ENCODE measurements at places on chromosomes 7 and 10.

- DNase-seq = no peak
Observed at GRCh38 chr7:13107291-13107690, 419.9 kb downstream of the ARL4A start.

DNA sequence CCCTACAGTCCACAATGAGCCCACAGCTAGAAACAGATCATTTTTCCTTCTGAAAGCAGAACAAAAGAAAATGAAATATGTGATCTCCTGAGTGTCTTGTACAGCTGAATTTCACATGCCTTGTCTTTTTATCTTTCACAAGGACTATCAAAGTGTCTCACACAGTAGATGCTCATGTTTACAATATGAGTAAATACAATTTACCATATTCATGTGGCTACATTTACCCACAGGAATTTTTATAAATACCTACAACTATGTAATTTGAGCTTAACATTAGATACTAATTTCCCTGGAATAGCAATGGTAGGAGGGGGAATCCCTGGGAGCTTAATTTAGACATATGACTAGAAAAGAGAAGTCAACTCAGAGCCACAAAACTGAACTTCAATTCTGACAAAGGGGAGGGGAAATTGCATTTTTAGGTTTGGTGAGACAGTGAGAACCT, 186.2 kb downstream of the MACC1 start:
- no peak for DNase-seq

DNA sequence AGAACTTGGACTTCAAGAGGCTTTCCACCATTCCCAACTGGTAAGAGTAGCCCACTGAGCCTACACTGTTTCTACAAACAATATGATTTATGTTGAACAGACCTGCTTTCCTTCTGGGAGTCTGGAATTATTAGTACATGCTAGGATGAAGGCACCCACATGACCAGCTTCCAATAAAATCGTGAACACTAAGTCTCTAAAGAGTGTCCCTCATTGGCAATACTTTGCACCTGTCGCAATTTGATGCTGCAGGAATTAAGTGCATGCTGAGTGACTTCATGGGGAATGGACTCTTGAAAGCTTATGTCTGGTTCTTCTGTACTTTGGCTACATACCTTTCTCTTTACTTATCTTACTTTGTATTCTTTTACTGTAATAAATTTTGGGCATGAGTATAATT, 305.2 kb upstream of the GHITM start:
- no peak for DNase-seq

DNA sequence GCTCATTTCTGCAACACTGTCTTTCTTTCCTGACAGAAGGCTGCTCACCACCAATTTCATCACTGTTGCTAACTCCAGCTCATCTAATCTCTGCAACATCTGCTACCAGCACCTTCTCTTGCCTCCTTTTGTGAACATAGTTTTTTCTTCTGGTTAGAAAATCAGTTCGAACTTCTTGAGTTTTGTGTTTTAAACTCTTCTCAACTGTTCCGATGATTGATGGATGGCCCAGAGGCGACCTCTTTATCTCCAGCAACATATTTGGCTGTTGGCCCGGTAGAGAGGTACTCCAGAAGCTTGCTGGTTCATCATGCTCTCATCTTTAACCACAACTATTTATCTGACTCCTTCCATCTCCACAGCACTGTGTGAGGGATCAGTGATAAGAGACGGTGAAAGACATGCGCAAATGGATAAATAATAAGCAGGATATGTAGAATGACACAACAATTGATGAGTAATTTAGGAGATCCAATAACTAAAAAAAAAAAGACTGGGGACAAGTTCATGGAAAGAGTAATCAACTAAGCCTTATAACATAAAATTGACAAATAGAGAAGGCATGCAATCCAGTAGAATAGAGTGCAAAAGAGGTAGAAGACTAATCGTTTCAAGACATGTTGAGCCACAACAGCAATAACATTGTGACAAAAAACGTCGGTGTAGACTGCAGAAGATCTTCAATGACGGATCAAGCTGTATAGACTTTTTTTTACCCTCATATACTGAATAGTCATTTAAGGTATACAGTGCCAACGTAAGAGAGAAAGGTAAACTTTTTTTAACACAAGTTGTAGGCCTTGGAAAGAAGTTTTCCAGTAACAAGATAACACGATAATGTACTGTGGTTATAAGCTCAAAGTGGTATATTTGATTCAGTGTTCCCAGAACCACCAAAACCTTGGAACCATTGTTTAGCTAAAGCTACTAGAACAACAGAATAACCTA, 152.2 kb downstream of the CRPPA start:
- DNase-seq = peak; percentile 72

GRCh38 chr7:104206841-104207240, 972 bp downstream of the ORC5 start:
- DNase-seq = no peak

GRCh38 chr10:79356104-79356503, 8.8 kb downstream of the PPIF start:
- peak; percentile 77 for DNase-seq

DNA sequence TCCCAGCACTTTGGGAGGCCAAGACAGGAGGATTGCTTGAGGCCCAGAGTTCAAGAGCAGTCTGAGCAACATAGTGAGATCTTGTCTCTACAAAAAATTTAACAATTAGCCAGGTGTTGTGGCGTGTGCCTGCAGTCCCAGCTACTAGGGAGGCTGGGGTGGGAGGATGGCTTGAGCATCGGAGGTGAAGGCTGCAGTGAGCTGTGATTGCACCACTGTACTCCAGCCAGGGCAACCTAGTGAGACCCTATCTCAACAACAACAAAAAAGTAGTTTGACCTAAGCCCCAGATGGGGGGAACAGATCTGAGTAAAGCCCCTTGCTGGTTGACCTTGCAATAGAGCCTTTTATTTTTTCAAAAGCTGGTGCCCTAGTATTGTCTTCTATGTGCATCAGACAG, 15.6 kb upstream of the CCSER2 start:
- DNase-seq = no peak

GRCh38 chr7:2402687-2403013, 761 bp upstream of the CHST12 start:
- DNase-seq = no peak

DNA sequence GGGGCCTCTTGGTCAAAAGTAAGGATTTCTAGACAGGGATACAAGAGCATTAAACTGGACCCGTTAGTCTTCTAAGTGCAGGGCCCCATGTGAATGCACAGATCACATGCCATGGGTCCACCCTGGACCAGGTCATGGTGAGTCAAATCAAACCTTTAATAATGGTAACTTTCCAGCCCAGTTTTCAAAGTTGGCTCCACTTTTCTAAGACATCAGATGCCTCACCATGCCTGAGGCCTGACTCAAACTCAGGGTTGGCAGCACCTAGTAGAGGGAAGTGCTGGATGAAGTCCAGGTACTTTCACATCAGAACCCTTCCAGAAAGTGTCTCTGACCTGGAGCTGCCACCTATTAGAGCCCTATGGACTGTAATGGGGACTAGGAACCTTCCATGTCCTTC, 9.7 kb upstream of the SMIM30 start:
- no peak for DNase-seq

- no peak for DNase-seq
Observed at GRCh38 chr7:105133358-105133757, 119.4 kb downstream of the KMT2E start.

- DNase-seq = no peak
Observed at GRCh38 chr10:44058259-44058658, 326.6 kb downstream of the CXCL12 start.

- DNase-seq = no peak
Observed at GRCh38 chr7:12814107-12814506, 126.7 kb downstream of the ARL4A start.

GRCh38 chr10:6114299-6114698, 25.5 kb downstream of the RBM17 start:
- no peak for DNase-seq

DNA sequence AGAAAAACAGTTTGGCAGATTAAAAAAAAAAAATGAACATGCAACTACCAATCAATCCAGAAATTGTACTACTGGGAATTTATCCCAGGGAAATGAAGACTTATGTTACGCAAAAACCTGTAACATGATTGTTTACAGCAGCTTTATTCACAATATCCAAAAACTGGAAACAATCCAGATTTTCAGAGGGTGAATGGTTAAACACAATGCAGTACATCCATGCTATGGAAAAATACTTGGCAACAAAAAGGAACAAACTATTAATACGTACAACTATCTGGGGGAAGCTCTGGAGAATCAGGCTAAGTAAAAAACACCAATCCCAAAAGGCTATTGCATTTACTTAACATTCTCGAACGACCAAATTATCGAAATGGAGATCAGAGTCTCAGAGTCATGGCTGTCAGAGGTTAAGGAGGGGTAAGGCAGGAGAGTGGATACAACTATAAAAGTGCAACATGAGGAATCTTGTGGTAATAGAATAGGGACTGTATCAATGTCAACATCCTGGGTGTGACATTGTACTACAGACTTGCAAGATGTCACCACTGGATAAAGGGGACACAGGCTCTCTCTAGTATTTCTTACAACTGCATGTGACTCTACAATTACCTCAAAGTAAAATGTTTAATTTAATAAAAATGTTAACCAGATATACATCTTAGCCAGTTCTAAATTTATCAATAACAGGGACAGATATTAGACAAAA, 21.5 kb upstream of the RUFY2 start:
- no peak for DNase-seq

- no peak for DNase-seq
Observed at GRCh38 chr7:157482025-157482424, 145.2 kb downstream of the DNAJB6 start.

- DNase-seq = no peak
Observed at GRCh38 chr7:151389096-151389767, 20.6 kb downstream of the WDR86 start.

DNA sequence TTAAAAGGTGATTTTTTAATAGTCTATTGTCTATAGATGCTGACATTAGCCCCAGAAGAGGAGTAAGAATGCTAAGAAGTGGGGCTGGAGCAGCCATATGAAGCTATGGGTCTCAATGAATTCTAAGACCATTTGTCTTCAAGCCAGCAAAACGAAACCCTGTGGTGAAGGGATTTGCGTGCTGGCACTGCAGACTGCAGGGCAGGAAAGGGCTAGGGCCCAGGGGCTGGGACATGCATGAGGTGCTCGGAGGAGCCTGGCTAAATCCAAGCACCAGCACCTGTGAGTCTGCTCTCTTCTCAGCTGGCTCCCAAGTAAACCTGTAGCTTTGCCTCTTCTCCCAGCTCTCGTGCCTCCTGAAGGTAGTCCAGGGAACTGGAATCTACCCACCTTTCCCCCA, 1.3 kb upstream of the NDST2 start:
- no peak for DNase-seq

DNA sequence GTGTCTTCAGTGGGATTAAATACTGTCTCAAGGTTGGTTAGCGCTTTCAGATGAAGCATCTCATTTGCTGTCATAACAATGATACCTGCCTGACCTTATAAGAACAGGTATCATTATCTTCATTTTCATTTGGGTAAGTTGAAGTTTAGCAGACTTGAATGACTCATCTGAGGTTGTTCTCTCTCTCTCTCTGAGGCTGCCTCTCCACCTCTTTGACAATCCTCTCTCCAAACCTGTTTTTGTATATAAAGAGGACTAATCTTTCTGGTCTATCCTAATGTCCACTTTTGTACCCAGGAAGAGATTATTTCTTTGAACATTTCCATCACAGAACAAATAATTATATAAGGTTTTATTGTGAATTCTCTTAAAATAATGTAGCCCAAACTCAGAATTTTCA, 291.4 kb downstream of the KLF6 start:
- no peak for DNase-seq

GRCh38 chr10:22475651-22476600, 130.6 kb downstream of the SPAG6 start:
- no peak for DNase-seq

DNA sequence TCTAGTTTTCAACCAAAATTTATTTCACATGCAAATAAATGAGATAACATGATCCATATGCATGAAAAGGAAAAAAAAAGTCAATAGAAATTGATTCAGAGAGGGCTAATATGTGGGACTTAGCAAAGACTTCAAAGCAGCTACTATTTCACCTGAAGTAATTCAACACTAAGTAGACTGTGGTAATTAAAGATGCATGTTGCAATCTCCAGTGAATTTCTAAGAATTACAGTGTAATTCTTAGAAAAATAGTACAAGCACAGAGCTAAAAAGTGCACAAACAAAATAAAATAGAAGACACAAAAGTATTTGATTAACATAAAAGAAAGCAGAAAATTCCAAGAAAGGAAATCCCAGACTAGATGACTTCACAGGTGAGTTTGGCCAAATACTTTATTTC, 25.7 kb downstream of the GPR22 start:
- DNase-seq = no peak

- no peak for DNase-seq
Observed at GRCh38 chr10:64038107-64038506, 516.9 kb downstream of the REEP3 start.
